ENCODE measurements at places on chromosomes 2 and 18.

DNA sequence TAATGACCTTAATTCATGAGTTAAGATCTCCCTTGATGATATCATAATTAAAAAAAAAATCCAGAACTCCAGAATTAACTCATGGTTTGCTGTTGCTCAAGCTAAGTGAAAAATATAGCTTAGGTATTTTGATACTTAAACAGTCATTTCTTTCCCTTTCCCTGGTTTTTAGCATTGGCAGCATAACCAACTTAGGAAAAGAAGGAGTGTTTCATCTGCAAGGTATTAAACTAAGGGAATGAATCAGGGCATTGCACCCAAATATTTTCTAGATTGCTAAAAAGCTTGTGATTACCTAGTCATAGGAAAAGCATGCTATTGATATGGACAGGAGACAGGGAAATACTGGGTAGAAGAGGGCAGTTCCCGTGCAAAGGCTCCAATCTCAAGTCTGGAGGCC lies 207.2 kb downstream of the LRP1B start:
- no peak for DNase-seq

GRCh38 chr2:235495373-235496238 lies 1.8 kb downstream of the AGAP1 start:
- no peak for DNase-seq

- no peak for DNase-seq
These were observed 160.3 kb downstream of the TMEM18 start for GRCh38 chr2:516944-517343.

DNA sequence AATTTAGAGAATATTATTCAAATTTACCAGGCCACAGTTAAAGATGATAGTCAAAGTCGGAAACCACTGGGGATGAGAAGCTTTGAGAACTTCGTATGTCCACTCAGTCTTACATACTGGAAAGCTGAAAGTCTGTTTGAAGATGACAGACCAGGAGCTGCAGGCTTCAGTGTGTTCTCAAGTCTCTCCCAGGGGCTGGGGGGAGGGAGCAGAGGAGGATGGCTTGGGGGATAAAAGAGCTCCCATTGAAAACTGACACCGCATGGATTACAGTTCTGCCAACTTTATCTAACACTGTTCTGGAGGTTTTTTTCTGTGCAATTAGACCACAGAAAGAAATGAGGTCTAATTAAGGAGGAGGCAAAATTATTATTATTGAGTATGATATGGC lies 170.5 kb upstream of the ALKAL2 start:
- no peak for DNase-seq

- DNase-seq = no peak
These were observed 68.1 kb downstream of the NEDD4L start for GRCh38 chr18:58112174-58112573.

DNA sequence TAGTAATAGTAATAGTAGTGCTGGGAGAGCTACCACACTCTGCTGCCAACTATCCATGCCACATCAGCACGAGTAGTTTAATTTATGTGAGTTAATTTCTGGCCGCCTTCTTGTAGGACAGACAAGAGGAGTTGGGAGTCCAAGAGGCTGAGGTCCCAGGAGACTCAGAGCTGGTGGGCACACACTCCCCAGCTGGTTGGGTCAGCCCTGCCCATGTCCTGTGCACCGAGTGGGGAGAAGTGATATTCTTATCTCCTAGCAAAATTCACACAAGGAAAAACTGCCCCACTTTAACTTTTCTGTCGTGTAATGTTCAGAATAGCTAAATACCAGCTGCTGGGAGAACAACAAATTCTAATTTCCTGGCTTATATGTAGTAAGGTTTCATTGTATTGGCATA lies 15.2 kb upstream of the MAP4K4 start:
- DNase-seq = no peak

- DNase-seq = no peak
These were observed 45.1 kb downstream of the RPL31 start for GRCh38 chr2:101047075-101047766.

DNA sequence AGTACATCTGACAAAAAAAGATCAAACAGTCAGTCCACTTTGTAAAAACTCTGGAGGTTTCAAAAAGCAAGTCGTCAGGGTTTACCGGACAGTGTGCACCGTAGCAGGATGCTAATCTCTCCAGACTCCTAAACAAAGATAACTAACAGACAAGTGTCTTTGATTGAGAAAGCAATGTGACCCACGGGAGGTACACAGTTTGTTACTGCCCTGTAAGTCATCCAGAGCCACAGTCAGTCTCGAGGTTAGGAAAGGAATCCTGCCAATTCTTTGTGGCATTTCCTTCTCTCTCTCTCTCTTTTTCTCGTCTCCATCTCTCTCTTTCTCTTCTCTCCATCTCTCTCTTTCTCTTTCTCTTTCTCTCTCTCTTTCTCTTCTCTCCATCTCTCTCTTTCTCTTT lies 42.8 kb downstream of the LRRTM4 start:
- no peak for DNase-seq

Data from stimulated activated CD4-positive, alpha-beta T cell treated with anti-CD3 and anti-CD28 coated beads, Interleukin-4, amount 100 ng/mL, for 48 hours (primary cell).